ENCODE measurements at places on chromosomes 2 and 18.
A peak's percentile ranks its signal among the peaks of the same experiment; 100 is the strongest.

- DNase-seq: no peak
Observed at GRCh38 chr18:51559198-51559901, 361.9 kb upstream of the MEX3C start.

DNA sequence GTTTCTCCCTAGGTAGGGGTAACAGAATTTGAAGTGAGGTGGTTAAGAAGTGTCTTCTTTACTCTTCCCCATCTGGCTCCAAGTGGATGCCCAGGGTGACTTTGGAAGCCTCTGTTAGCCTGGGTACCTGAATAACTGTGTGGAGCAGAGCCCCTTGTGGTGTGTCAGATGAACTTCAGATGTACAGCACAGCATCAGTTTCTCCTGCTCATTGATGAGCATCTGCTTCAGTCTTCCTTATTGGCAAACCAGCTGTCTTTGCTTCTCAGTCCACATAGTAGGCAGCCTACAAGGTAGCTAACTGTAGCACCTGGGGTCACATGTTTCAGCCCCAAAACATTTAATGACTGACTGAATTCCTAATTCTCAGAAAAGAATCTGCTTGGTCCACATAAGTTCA is 56.2 kb upstream of the ATP8B1 start:
- DNase-seq: no peak

GRCh38 chr2:62692225-62692624 is 13.3 kb upstream of the EHBP1 start:
- no peak for DNase-seq

DNA sequence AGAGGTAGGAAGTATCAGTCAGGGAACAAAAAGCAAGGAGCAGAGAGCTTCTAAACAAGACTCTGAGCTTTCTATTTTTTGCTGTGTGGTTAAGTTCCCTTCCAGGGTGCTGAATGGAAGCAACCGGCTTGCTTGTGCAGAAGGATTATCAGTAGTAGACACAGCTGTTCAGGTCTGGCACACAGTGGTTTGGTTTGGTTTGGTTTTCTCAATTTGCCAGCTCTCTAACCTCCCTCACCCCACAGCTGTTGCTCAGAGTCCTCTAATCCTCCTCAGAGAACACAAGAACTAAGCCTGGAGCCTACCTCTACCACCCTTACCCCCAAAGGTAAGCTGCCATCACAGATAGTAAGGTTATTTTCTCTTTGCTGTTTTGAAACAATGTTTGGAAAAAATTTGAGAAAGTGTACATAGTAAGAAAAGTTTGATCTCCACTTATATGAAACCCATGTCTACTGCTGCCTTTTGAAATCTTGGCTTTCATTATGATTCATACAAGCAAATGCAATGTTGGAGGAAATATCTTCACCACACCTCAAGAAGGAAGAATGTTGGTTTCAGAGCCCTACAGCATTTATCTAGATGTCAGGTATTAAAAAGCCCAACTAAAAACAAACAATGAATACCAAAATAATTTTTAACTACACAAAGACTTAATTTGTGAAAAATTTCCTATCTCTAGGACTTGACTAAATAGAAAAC is 255.3 kb downstream of the NR4A2 start:
- no peak for DNase-seq

- no peak for DNase-seq
Observed at GRCh38 chr2:188444106-188444835, 152.6 kb downstream of the GULP1 start.

- no peak for DNase-seq
Observed at GRCh38 chr2:160375802-160376469, 117.7 kb downstream of the RBMS1 start.

DNA sequence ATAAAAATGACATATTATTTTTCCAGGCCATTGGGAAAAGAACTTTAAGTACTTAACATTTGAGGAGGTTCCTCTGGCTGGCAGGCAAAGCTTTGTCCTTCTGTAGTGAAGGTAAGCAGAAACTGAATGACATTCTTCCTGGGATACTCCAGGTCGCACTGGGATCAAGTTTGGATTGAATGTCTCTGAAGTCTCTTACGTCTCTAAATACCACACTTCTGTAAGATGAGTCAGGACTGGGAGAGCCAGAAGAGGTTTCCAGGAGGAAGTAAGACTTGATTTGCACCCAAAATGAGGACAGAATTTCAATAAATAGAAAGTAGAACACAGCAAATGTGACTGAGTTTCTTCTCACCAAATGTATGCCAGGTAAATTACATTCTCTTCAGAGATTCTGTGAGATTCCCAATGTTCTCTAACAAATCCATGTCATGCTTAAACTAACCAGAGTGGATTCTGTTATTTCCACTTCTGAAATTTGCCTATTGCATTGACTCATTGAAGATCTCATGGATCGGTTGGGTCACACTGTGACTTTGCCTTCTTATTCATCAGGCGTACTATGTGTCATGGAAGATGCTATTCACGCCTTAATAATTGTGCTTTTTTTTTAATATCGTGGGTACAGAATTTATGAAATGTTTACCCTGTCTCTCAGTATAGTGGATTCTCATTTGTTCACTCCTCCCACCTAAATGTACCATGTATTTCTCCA is 25.5 kb upstream of the VIT start:
- DNase-seq: no peak

GRCh38 chr2:39664232-39664887 is 1.4 kb upstream of the TMEM178A start:
- DNase-seq: no peak

DNA sequence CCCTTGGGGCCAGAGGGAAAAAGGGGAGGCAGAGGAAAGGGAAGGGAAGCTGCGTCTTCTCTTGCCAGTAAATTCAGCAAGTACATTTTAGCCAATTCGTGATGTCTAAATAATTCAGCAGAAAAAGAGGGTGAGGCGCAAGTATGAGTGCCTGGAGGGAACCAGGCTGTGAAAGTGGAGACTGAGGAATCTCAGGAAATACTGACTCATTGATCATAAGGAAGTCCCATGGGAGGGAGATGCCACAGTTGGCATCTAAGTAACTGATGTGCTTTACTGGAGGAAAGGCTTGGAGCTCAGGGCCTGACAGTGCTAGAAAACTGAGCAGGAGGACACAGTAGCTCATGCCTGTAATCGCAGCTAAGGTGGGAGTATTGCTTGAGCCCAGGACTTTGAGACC is 31.1 kb downstream of the KIF5C start:
- DNase-seq: no peak

DNA sequence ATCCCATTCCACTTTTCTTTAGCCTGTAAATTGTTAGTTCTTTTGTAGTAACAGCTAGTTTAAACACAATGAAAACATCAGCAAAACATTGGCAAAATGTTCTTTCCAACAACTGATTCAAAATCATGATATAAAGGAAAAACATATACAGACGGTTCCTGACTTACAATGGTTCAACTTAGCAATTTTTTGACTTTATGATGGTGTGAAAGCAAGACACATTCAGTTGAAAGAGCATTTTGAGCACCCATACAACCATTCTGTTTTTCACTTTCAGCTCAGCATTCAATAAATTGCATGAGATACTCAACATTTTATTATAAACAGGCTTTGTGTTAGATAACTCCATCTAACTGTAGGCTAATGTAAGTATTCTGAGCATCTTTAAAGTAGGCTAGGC is 185.1 kb downstream of the NOL4 start:
- DNase-seq: no peak

DNA sequence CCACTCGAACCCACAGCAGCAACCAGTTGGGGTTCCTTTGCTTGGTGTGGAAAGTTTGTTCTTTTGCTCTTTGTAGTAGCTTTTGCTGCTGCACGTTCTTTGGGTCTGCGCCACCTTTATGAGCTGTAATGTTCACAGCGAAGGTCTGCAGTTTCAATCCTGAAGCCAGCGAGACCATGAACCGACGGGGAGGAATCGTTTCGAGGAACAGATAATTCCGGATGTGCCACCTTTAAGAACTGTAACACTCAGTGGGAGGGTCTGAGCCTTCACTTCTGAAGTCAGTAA is 14.3 kb downstream of the GPR17 start:
- no peak for DNase-seq

DNA sequence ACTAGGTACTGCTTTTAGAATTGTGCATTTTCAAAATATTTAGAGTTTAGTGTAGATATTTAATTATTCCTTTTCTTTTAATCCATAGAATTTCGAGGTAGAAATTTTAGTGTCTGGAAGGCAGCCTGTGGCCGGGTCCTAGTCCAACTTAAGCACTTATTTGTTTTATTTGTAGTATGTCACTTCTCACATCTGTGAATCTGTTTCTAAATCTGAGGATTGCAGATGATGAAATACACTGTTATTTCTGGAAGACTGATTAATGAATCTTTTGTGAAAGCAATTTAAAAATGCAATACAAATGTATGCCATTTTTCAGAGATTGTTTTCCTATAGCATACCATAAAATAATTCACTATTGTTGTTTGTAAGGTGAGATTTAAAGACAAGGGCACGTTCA is 483.9 kb upstream of the TRIB2 start:
- DNase-seq: no peak

DNA sequence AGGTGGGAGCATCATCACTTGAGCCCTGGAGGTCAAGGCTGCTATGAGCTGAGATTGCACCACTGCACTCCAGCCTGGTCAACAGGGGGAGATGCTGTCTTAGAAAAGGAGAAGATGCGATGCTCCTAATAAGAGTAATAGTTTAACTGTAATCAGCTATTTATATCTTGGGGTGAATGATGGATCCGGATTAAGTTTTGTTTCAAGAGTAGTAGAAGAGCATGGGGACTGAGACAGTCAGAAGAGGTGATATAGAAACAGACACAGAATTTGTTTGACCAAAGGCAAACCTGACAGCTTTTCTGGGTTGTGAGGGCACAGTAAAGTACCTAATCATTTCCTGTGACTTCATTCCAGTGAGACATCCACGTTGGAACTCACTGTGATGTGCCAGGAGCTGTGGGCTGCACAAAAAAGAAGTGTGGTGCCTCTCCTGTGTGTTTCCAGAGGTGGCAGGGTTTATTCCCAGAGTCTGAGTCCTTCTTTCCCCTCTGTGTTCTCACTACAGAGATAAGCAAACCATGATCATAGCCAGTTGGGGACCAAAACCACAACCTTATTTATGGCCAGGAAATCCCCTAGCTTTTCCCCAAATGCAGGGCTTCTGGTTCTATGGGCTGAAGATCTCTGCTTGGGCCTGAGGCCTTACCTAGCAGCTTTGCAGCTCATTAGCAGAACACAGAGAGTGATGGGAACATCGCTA is 113.7 kb downstream of the XRCC5 start:
- no peak for DNase-seq

DNA sequence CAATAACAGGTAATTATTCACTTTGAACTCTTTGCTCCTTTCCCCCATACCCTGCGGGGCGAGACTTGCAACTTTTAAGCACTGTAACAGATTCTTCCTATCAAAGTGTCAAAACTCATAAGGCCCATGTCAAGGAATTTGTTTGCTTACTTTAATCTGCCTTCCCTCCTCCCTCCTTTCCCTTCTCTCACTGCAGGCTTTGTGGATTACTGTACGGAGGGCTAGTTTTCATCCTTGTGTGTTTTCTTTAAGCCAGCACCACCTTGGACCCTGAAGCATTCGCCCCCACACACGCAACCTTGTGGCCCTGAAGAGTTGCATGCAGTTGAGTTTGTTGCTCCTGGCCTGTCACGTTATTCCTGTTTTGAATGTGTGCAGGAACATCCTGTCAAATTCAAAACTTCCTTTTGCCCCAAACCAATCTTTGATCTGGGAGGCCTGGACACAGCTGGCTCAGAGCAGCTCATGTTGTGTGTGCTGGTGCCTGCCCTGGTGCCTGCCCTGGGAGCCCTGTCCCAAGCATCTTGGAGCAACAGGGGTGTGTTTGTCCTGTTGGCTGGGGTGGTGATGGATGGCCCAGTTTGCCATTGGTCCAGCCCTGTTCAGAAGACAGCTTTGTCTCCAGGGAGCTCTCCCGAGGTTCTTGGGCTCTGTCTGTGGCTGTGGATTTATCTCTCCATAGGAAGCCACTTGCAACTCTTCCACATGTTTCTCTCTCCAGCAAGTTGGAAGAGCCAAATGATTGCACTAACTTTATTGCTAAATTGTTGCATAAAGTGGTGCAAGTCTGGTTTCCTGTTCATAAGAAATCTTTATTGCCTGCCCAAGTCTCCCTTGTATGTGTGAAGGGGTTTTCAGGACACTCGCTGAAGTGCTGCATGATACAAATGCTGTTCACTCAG is 199.6 kb downstream of the VAPA start:
- DNase-seq: no peak

GRCh38 chr2:118089139-118089800 is 999 bp downstream of the INSIG2 start:
- DNase-seq: peak; percentile 48

DNA sequence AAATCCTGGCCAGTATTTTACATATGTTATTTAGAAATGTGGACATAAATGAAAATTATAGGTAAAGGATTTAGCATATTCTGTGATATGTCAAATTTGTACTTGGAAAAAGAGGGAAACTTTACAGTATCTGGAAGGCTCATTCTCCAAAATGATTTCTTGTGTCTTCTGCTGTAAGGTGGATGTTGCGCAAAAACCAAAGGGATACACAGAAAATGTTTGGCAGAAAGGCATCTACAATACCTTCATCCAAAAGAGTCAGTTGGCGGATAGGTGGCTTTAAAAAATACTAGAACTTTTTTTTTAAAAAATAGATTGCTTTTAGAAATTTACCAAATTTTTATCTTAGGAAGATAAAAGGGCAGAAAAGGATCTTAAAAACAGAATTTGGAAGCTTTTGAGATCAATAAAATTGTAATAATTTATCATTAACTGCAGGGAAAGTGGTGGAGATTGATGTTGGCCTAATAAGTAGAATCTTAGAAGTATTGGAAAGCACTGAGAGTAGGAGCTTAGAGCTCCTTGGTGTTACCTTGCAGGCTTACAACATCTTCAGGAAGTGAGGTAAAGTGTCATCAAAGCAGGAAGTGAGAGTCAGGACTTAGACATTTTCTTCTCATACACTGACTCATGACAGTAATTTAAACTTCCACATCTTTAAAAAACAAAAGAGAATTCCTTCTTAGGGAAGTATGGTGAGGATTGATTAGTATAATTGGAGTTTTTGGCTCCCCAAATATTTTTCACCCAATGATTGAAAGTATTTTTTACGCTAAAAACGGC is 2.1 kb downstream of the NABP1 start:
- no peak for DNase-seq

DNA sequence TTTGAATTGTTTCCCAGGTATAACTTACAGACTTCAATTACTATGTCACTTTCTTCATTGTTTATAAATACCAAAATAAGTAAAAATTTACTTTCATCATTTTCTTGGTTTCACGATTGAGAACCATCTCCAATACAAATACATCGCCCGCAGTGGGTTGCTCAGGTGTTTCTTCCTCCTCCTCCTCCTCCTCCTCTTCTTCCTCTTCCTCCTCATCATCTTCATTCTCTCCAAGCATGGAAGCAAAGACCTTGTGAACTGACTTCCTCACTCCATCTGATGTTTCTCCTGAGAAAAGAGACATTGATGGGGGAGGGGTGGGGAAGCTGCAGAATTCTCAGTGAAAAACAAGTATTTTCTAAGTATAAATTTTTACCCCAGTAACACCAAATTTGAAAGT is 6.6 kb downstream of the GTF3C3 start:
- no peak for DNase-seq

- DNase-seq: peak; percentile 52
Observed at GRCh38 chr18:49055754-49056172, 105.0 kb upstream of the SMAD7 start.

- DNase-seq: no peak
Observed at GRCh38 chr18:12333506-12334290, 25.7 kb downstream of the TUBB6 start.

Measured in activated CD8-positive, alpha-beta T cell treated with anti-CD3 and anti-CD28 coated beads, Interleukin-2, amount 10 ng/mL, durations not matched to agents 7 days and 5 days (primary cell).